Activated T-cell treated with anti-CD3 and anti-CD28 coated beads, Interleukin-2, amount 50 U/mL, for 72 hours (primary cell): ENCODE measurements at places on chromosomes 11 and 22. TPM values are rescaled to one million over a fixed set of nuclear protein-coding genes. Genes with fewer than 3 reads are reported as not detected.

Gene LSP1
- 301 TPM for total RNA-seq

Gene CELSR1
- total RNA-seq: 1.3 TPM

Gene CARD16
- total RNA-seq: 8.0 TPM

Gene MPPED1
- not detected for total RNA-seq

Gene CARS1
- 217 TPM for total RNA-seq

Gene RIMBP3B
- not detected for total RNA-seq

Gene CSRP3
- total RNA-seq: not detected

Gene TYR
- total RNA-seq: not detected

Gene NAP1L4
- 504 TPM for total RNA-seq

- DNase-seq: no peak
Measured at GRCh38 chr11:128824191-128825049, 42.7 kb downstream of the KCNJ1 start.

GRCh38 chr11:69972351-69972802, 105.7 kb upstream of the ANO1 start:
- DNase-seq: no peak

DNA sequence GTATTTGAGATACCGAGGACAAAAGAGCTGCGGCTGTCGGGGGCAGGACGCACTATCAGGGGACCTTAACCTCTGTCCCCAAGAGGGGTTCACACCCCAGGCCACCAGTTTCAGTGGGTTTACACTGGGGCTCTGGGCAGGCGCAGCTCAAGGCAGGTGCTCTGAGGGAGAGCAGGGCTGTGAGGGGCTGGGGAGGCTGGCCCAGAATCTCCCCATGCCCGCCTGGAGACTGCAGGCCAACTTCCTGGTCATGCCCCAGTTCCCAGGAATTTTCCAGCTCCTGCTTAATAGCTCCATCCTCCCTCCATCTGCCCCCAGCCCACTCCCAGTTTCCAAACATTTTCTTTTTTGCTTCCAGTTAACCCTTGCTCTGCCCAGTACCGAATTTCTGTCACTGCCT, 7.6 kb upstream of the PGA3 start:
- DNase-seq: no peak

GRCh38 chr11:125671561-125671960, 9.1 kb downstream of the ACRV1 start:
- no peak for DNase-seq

DNA sequence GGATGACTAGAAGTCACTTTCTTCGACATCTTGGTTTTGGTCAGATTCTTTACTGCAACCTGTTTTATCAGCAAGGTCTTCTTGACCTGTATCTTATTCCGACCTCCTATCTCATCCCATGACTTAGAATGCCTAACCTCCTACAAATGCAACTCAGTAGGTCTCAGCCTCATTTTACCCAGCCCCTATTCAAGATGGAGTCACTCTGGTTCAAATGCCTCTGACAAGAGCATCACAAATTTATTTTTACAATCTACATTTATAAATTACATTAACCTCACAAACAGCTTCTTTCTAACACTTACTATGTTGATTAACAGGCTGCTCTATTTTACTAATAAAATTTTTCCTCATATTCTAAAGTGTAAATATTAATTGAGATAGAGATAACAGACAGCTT, 867.0 kb upstream of the CNTN5 start:
- DNase-seq: no peak

DNA sequence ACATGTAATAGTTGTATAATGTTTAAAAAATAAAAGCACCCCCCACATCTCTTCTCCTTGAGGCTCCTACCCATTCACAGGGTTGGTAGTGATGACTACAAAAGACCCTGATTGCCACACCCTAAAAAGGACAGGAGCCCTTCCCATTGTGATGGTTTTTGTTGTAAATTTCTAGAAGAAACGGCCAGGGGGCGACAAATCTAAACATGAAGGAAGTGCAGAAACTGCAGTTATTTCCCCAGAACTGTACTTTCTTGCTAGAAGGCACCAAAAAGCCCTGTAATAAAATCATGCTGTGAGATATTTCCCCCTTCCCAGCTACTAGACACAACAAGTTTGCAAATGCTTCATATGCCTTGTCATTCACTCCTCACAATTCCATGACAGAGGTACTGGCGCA, 10.8 kb downstream of the PRR5L start:
- DNase-seq: peak; percentile 6

- no peak for DNase-seq
Measured at GRCh38 chr11:30605036-30605605, 19.0 kb upstream of the MPPED2 start.

GRCh38 chr11:84788220-84788619, 838.9 kb downstream of the DLG2 start:
- no peak for DNase-seq

DNA sequence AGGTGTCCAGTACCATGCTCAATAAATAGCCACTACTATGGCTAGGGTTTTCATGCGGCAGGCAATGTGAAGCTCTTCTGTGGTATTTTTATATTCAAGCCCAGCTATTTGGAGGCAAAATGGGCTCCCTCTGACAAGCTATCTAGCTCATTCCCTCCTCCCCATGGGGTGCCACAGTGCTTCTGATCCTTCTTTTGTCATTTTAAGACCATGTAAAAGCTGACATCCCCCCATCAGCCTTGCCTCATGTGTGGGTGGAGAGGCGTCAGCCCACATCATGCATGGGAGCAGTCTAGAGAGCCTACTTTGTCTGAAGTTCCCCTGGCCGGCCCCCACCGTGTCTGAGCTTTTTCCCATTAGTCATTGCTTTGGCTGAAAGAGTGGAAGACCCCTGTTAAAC, 59.8 kb downstream of the NAV2 start:
- no peak for DNase-seq

DNA sequence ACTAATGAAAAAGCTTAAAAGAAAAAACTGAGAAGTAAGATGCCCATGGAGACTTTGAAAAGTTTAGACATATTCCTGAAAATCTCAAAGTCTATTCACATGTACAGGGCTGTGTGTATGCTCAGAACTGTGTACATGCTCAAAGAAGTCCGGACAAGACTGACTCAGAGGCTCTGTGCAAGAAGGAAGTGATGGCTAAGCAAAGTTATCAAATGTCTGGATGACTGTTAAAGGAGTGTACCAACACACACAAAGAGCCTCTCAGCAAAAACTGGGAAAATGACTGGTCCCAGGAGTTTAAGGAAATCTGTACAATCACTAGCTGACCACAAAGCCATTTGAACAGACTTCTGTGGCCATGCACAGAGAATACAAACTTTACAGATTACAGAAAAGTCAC, 33.1 kb upstream of the ARHGAP32 start:
- DNase-seq: no peak

- DNase-seq: no peak
Measured at GRCh38 chr11:116309446-116309845, 463.3 kb downstream of the BUD13 start.

- no peak for DNase-seq
Measured at GRCh38 chr22:25403284-25403810, 161.1 kb upstream of the GRK3 start.

GRCh38 chr11:106495046-106495445, 417.6 kb downstream of the AASDHPPT start:
- DNase-seq: no peak

GRCh38 chr22:46069521-46070214, 80.7 kb upstream of the PPARA start:
- DNase-seq: peak; percentile 34

DNA sequence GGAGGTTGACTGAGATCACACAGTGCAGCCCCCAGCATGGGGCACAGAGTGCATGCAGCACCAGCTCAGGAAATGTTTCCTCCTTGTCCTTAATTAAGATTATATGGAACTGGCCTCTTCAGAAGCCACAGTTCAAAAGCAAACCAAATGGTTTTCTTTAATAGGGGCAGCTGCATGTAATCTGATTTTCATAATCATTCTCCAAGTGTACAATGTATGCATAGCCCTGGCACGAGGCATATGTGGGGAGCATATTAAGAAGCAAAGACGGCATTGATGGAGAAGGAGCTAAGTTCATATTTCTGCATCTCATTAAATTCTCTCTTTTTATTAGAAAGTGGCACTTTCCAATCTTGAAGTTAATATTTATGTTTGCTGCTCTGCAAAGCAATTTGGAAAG, 9.9 kb upstream of the PARVB start:
- no peak for DNase-seq

DNA sequence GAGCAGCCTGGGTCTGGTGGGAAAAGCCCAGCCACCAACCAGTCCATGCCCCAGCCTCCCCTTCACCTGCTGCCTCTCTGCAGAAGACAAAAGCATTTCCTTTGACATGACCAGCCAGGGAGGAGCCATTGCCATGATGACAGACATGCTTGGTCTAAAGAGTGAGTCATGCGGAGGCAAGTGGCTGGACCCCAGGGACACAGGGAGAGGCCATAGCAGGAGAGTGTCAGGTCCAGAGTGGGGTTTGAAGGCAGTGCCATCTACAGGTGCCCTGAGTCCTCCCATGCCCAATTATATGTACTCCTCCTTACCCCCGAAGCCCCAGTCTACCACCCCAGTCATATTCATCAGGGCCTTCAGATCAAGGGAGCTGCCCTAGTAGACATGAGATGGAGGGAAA, 67.4 kb downstream of the SCN3B start:
- DNase-seq: no peak

DNA sequence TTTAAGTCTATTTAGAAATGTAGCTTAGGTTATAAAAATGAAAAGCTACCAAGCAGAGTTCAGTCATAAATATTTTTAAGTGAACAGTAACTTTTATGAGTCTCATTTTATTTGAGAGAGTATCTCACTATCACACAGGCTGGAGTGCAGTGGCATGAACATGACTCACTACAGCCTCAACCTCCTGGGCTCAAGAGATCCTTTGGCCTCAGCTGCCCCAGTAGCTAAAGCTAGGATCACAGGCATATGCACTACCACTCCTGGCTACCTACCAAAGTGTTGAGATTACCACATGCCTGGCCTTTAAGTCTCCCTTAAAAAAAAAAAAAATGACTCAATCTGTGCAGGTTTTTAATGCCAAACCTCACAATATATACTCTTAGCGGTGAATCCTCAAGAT, 34.7 kb upstream of the CLNS1A start:
- no peak for DNase-seq

- DNase-seq: no peak
Measured at GRCh38 chr11:107140983-107141382, 122.7 kb upstream of the GUCY1A2 start.

DNA sequence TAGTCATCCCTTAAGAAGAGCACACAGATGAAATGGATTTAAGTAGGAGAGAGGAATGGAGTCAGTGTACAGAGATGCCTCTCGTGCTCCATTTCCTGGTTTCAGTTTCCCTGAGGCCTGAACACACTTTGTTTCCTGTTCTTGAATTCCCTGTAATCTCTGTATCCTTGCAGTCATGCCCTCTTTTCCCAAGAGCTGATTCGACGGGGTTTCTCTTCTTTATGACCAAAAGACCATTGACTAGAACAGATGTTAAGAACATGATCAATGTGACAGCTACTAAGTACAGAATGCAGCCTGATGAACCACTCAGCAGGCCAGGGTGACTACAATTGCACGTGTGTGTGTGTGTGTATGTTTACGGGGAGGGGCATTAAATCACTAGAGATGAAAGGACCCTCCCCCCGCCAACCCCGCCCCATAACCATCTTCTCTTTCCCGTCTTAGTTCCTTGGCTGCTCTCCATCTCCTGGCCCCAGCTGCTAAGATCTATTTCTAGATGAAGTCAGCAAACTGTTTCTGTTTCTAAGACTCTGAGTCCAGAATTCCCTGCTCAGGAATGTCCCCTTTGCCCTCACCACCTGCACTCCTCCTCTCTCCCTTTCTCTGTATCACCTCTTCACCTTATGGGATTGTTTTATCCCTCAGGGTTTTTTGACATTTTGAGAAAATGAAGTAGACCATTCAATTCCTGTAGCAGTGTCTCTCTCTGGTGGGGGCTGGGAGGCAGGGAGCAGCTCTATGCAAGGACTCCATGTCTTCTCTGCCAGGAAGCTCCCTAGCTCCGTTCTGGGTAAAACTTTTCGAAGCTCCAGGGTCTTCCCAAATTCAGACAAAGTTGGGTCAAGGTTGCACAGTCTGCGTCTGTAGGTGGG, 26.0 kb downstream of the SLC22A6 start:
- no peak for DNase-seq

DNA sequence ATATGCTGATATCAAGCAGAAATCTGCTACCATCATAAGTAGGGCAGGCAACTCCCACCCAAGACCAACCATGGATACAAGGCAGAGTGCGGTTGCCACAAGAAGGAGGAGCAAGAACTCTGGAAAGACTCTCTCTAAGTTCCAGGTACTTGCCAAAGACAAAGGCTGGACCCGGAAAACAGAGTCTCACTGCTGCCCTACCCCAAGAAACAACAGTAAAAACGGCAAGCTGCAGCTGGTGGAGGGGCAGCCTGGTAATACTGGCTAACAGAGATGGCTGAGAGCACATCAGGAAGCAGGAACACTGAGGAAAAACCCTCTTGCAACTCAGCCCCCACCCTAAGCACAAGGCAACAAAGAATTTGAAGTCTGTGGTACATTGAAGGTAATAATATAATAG, 27.7 kb upstream of the NXPE2 start:
- DNase-seq: no peak

- no peak for DNase-seq
Measured at GRCh38 chr22:29477723-29478318, 2.2 kb upstream of the NEFH start.
